ENCODE measurements at places on chromosomes 12 and 14.

DNA sequence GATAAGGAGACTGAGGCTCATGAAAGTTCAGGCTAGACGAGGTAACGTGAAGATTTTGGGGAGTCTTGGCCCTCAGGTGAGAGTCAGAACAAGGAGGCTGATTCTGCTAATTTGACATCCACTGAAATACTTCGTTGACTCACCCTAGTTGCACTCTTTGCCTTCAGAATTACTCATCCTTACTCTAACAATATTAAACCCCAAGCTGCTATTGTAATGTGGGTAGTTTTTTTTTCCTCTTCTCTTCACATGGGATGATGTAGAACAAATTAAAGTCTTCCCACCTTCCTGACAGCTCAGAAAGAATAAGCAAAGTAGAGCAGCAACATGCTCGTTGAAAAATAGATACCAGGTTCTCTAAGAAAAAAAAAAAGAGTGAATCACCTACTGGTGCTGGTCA lies 22.0 kb upstream of the SRRM4 start:
- no peak for DNase-seq

- DNase-seq = no peak
Observed at GRCh38 chr14:21868442-21869046, 194.9 kb upstream of the OR4E1 start.

GRCh38 chr14:69701857-69702256 lies 65.1 kb upstream of the SRSF5 start:
- no peak for DNase-seq

DNA sequence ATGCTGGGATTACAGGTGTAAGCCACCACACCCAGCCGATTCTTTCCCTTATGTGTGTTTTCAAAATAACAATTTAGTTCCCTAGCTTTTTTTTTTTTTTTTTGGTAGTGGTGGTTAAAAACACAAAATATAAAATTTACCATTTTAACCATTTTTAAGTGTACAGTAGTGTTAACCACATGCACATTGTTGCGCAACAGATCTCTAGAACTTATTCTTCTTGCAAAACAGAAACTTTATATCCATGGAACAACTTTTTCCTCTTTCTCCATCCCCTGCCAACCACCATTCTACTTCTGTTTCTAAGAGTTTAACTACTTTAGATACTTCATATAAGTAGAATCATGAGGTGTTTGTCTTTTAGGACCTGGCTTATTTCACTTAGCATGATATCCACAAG lies 1.1 kb upstream of the NDUFA12 start:
- no peak for DNase-seq

DNA sequence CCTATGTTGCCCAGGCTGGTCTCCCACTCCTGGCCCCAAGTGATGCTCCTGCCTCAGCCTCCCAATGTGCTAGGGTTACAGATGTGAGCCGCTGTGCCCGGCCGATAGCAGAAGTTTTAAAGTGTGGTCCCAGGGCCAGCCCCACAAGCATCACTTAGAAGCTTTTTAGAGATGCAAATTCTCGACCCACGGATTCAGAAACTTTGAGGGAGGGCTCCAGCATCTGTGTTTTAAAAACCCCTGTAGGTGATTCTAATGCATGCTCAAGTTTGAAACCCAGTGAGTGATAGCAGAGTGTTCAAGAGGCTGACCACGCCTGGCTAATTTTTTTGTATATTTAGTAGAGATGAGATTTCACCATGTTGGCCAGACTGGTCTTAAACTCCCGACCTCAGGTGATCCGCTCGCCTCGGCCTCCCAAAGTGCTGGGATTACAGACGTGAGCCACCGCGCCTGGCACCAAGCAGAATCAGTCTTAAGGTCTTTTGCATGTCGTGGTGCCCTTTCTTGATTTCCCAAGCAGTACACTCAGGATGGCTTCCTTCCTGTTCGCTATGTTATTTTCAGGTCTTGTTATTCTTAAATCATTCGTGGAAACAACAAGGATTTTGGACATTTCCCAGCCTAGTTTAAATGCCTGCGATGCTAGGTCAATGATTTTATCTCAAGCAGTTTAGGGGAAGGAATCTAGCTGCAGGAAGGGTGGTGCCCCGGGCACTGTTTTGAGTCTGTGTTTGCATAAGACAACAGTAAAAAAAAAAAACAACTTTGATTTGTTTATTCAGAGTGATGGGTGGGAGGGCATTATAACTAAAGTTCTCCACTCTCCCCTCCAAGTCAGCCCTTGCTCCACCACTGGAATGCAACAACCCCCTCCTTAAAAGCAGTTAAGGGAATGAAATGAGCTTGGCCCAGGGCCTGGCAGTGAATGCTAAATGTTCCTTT lies 9.2 kb upstream of the RILPL2 start:
- DNase-seq = no peak

- DNase-seq = no peak
Observed at GRCh38 chr12:52418576-52419110, 12.5 kb upstream of the KRT82 start.

DNA sequence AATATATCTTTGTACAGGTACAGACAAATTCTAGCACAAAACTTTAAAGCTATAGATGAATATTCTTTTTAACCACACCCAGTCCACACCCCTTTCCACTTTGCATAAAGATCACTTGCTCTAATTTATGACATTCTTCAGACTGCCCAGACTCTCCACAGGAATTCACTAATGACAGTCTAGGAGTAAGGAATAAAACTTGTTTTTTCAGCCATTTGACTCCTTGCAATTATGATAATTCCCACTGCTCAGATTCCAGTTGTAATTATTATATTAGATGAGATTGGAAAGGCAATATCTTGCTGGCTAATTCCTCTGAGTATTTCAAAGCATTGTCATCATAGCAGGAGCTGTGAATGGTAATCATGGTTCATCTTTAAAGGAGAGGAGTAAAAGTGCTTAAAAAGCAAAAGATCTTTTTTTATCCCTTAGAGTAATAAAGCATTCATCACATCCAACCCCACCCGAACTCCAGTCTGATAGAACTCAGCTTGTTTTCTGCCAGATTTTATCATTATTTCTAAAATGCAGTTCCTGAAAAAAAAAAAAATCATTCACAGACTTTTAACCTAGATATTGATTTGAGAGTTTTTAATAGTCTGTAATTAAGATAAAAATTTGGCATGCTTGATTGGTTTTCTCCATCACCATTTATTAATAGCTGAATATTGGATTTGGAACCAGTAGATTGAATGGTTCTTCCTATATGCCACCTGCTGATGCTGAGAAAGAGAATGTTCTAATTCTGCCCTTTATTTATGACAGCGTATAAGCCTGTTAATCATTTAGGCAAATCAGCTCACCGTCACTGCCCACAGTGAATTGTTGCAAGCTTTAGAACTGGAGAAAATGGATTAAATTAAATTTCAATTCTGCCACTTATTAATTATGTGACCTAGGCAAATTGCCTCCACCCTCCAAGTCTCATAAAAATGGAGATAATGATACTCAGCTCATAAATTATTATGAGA lies 93.9 kb upstream of the RASSF8 start:
- DNase-seq = no peak

- no peak for DNase-seq
Observed at GRCh38 chr12:114508529-114509129, 102.7 kb upstream of the TBX5 start.

DNA sequence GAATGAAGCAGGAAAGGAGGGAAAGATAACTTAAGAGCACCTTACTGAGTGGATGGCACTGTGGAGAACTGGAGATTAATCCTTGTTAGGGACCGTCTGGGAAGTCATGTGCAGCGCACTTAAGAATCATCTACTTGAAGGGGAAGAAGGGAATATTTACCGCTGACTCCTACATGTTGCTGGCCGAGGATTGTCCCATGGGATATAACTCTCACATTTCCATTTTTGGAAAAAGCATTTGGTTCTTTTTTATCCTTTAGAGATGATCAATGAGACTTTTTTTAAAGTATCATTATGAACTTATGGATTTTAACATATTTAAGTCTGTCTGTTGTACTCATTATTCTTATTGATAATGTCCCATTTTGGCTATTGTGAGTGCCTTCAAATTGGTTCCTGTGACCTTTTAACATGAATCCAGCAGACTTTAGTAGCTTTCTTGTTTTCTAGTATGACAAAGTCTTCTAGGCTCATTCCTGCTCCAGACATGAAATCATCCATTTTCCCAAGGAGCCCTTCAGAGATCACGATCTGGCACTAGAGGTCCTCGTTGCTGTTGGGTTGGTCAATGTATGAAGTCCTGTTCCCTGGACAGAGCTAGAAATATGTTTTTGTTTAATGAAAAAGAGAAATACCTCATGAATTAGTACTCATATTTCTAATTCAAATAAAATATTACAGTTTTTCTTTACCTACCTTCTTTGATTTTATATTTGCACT lies 20.2 kb upstream of the FAM234B start:
- DNase-seq = no peak

- no peak for DNase-seq
Observed at GRCh38 chr14:29548948-29549370, 378.7 kb downstream of the PRKD1 start.

- no peak for DNase-seq
Observed at GRCh38 chr14:96109596-96110355, 70.6 kb downstream of the C14orf132 start.

DNA sequence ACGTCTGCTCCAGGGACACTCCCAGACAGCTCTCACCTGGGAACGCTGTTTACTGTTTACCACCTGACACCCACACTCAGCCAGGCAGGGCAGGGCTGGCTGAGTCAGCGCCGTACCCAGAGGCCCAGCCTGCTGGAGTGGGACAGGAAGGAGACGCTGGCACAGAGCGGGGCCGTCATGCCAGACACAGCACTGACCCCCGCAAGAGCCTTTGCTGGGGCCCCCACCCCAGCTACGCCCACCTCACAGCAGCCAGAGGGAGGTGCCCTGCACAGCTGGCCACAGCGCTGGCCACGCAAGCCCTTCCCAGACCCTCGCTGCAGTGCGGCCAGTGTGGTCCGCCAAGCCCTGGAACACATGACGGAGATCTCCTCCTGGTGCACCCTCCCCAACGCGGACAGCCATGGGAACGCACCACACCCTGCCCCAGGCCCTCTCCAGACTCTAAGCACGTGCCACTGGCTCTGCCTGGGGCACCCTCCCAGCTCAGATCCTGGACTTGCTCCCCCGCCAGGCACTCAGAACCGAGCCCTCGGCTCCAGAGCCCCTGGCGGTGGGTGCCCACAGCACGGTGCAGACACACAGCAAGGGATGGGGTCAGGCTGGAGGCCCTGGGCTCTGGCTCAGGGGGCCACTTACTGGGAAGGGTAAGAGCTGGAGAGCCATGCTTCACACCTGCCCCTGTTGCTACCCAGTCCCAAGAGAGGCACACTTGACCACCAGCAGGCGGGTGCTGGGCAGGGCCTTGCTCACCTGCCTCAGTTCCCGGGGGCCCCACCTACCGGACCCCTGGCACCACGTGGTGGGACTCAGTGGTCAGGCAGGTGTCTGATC lies 5.7 kb downstream of the AHNAK2 start:
- DNase-seq = no peak

GRCh38 chr14:69620981-69621380 lies 9.6 kb downstream of the SUSD6 start:
- no peak for DNase-seq

DNA sequence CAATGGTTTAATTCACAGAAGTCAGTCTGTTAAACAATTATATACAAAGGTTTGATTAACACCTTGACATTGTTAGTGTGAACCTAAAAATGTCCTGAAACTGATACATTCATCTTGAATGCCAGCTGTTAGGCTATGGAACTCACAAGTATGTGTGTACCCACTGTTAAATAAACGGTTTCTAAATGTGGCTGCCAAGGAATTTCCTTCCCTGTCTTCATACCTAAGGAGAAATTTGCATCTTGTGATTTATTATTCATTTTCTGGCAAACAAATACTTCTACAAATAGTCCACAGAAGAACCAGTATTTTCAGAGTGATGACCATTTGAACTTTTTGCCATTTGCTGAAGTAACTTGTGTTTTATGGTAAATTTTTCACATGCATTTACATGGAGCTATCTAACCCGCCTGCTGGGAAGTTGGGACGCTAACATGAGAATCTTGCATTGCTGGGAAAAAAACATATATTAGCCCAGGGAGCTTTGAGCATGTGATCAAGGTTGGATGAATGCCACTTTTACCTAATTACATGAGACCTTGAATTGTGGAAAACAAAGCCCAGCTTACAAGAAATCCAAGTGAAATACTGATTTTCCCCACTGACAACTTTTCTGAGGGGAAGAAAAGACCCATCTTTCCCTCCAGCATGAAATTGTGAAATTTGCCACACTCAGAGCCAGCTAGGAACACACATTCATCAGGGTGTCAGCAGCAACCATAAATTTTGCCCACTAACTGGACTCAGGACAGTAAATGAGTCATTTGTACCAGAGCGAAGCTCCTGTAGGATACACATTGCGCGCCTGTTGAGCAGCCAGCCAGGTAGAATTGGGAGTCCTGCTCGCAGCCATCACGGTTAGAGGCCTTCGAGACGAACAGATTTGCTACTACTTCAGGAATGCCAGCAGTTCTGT lies 118.0 kb downstream of the KICS2 start:
- DNase-seq = no peak

DNA sequence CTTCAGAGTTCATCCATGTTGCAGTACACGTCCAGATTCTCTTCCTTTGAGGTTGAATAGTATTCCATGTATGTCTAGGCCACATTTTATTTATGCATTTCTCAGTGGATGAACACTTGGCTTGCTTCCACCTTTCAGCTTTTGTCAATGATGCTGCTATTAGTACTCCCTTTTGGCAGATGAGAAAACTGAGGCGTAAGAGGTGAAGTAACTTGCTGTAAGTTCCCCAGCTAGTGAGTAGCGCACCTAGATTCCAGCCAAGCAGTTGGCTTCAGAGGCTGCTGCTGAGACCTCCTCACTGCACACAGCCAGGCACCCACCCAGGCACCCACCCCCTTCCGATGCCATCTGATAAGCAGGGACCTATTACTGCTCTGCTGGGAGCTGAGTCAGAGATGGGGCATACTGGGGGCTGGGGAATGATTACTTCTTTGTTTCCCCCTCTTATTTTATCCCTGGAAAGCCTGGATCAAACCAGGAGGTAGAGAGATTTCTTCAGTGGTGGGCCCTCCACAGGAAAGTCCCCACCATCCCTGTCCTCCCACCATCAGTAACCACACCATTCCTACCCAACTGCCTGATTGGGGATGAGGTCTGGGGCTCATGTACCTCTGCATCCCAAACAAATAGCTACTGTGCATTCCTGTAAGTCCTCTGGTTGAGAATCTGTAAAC lies 234.6 kb downstream of the PCNX1 start:
- DNase-seq = no peak

GRCh38 chr14:57071639-57072038 lies 197.1 kb downstream of the EXOC5 start:
- DNase-seq = no peak

GRCh38 chr12:109775172-109775881 lies 57.9 kb downstream of the TRPV4 start:
- no peak for DNase-seq
